ENCODE measurements at places on chromosomes 5 and 9. TPM values are rescaled to one million over a fixed set of nuclear protein-coding genes. Genes with fewer than 3 reads are reported as not detected.

SHOC1 gene
- under 0.01 TPM for total RNA-seq

ZNF474 gene
- not detected for total RNA-seq

PCDHB6 gene
- total RNA-seq: 0.28 TPM

PWWP2A gene
- total RNA-seq: 21.5 TPM

MEGF9 gene
- total RNA-seq: 7.6 TPM

UGT3A1 gene
- total RNA-seq: not detected

GCNT1 gene
- 26.8 TPM for total RNA-seq

IL33 gene
- total RNA-seq: 383 TPM

PKN3 gene
- 0.28 TPM for total RNA-seq

CDC20B gene
- 0.56 TPM for total RNA-seq

QRFP gene
- total RNA-seq: not detected

Measured in regular cardiac myocyte (primary cell).